ENCODE measurements at places on chromosomes 4 and X.

- no peak for DNase-seq
These were observed 106.4 kb downstream of the PHKA2 start for GRCh38 chrX:18877469-18877868.

- no peak for DNase-seq
These were observed 33.2 kb upstream of the MID1IP1 start for GRCh38 chrX:38768079-38768478.

GRCh38 chrX:33989936-33990335, 142.2 kb downstream of the FAM47A start:
- DNase-seq, result no peak

- DNase-seq, result no peak
These were observed 24.4 kb upstream of the ZFX start for GRCh38 chrX:24125028-24125612.

- DNase-seq, result no peak
These were observed 10.2 kb downstream of the HGFAC start for GRCh38 chr4:3451956-3452355.

GRCh38 chrX:56564164-56564885, 898 bp downstream of the UBQLN2 start:
- DNase-seq, result no peak

GRCh38 chr4:183099537-183100297, 660 bp downstream of the WWC2 start:
- no peak for DNase-seq

GRCh38 chr4:54484383-54484782, 173.4 kb upstream of the KIT start:
- DNase-seq, result no peak

DNA sequence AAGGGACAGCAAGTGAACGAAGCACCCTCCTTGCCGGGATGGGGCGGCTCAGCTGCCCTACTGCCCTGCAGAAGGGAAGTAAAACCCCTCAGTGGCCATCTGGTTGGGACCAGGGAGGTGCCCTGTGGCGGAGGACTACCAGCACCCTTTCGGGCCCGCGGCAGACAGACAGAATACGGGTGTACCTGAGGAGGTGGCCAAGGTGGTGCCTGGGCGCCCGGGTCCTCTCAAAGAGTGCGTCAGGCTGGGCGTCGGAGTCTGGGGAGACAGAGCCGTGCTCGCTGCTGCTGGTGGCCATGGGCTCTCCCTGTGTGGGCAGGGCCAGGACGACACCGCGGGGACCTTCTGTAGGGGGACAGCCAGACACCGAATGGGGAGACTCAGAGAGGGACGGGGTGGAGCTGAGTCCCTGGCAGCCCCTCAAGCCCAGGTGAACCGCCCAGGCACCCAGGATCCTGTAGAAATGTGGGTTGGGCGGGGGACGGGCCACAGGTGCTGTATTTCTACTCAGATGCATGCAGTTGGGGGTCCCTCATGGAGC, 29.7 kb downstream of the PDHA1 start:
- no peak for DNase-seq

DNA sequence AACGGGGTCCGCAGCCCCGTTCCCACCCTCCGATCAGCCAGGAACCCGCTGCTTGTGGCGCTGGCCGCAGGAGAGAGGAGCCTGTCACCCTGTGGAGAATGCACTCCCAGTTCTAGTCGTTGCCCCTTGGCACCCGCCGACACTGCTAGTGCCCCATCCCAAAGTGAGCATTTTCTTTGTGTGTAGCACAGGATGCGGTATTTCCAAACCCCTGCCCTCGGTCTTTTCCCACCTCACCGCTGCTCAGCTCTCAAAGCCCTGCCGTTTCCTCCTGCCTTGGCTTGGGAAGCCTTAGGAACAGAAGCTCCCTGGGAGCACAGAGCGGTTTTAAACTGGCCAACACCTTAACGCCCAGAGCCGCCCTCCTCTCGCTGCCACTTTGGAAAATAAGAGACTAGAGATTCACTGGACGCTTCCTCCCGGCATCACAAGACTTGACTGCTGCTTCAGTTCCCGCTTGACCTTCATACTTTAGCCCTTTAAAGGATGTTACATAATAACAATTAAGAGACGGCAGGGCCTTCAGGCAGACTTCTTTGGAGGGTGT, 772 bp downstream of the CYP4V2 start:
- no peak for DNase-seq

- no peak for DNase-seq
These were observed 103.1 kb upstream of the BMP3 start for GRCh38 chr4:80927420-80927819.

DNA sequence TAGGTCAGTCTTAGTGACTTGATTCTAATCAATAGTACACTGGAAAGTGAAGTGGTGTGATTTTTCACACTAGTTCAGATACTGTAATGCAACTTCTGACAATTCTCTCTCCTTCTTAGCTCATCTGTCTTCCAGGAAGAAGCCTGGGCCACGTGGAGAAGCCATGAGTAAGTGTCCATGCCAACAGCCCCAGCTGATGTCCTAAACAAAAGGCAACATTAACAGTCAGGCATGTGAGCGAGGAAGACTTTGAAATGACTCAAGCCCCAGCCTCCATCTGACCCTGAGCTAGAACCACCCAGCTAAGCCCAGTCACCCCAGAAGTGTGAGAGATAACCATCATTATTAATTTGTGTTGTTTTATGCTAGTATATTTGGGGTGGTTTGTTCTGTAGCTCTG, 115.7 kb upstream of the MAGEB16 start:
- DNase-seq, result no peak

GRCh38 chr4:15945516-15945915, 7.0 kb upstream of the FGFBP1 start:
- DNase-seq, result peak; percentile 13

DNA sequence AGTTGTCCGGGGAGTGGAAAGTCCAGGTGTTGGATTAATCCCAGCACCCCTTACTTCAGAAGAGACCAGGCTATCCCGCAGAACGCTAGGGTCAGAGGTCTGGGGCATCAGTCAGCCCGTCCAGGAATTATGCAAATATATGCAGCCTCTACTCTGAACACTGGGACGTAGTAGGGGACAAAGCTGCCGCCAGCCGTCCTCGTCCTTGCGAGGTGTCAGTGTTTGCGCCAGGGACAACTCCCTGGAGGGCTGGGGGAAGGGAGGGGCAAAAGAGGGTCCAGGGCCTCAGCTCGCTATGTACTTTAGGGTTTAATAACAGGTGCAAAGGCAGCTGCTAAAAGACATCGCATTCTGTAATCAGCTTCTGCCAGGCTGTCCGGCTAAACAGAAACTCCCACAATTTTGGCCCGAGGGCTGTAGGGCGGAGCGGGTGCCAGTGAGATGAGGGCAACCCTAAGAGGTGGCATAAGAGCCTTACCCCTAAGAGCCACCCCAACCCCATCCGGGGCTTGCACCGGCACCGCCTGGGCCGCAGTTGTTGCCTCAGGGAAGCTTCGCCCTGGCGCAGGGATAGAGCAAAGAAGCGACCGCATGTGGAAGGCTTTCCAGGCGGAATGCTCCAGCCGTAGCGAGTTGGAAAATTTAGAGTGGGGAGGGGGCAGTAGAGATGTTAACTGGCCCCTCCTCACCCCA, 8.4 kb downstream of the HAND2 start:
- DNase-seq, result no peak

DNA sequence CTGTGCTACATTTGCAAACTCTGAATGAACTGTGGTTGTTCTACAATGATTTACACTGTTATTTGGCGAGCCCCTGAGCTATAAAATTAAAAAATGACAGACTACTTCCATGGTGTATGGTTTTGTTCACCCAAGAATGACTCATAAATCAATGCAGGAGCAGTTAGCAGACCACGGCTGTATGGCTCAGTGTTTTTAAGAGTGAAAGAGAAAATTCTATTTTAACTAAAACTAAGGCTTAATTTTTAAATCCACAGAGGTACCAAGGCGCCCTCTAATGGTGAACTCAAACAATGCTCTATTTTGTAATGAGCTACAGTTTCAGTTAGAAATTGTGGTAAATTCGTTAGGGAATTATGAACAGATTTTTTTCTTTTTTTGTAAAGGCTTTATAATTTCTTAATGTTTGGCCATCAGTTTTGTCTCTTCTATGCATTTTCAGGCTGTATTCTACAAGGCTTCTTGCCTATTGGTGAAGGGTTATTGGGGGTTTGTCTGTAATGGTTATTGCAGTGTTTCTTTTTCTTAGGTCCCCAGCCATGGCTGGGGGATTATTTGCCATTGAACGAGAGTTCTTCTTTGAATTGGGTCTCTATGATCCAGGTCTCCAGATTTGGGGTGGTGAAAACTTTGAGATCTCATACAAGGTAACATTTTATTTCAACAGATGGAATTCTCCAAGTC, 32.5 kb downstream of the HMGB2 start:
- DNase-seq, result no peak

DNA sequence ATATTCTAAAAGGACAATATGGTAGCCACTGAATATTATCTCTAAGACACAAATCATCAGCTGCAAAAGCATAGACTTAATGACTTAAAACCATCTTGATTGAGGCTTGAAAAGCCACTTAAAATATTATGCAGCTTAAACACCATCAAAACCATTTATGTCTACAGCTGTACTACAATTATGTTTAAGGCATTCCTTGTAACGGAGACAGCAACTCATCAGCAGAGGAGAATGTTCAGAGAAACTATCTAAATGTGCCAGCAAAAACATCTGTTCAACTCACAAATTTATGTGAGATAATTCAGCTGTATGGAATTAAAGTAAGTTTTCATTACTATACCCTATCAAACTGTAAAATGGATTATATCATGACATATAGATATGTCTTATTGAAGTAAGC, 147.9 kb upstream of the CTSO start:
- no peak for DNase-seq

DNA sequence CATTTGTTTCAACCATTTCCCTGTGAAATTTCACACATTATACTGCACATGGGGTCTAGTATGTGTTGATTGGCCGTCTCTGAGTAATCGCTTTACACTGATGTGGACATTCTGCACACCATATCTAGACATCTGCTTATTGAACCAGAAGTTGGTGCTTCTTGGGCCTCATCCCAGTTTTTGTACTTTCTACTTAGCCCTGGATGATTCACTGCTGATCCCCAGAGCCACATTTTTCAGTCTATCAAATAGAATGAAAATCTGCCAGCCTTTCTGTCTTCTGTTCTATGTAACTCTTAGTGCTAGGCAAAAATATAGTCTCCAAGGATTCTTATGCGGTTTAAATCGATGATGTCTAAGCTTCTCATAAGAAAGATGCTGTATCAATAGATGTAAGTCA, 40.5 kb upstream of the RELL1 start:
- no peak for DNase-seq

DNA sequence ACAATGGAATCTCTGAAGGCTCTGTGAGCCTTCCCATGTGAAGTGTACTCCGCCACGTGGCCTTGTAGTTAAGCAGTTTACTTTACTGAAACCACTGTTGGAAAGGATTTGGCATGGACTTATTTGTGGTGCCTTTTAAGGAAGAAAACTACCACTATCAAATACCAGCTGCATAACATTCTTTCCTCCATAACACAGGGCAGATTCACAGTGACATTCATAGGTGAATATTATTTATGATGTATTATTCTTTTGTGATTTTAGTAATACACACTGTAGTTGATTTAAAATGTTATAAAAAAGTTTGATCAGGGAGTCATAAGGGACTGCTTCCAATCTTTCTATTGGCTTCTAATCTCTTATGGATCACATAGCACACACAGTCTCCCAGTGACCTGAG, 192.5 kb upstream of the AGTR2 start:
- DNase-seq, result no peak

DNA sequence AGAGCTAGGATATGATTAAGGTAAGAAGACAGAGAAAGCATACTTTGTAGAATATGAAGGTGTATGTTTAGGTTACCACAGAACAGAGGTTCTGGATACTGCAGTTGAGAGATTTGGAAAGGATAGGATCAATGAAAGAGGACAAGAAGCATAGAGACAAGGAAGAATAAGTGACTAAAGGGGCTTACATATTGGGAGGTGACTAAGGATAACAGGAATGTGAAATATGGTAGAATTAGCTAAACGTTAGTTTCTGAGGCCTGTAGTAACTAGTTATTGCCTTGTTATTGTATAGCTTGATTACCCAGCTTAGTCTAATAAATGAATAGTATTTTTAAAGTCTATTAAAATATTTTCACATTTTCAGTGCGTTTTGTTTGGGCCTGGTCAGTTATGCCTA, 38.2 kb downstream of the CENPI start:
- DNase-seq, result no peak

GRCh38 chr4:118018381-118019145, 15.7 kb upstream of the NDST3 start:
- no peak for DNase-seq

- no peak for DNase-seq
These were observed 251.6 kb downstream of the USP46 start for GRCh38 chr4:52407545-52407944.

DNA sequence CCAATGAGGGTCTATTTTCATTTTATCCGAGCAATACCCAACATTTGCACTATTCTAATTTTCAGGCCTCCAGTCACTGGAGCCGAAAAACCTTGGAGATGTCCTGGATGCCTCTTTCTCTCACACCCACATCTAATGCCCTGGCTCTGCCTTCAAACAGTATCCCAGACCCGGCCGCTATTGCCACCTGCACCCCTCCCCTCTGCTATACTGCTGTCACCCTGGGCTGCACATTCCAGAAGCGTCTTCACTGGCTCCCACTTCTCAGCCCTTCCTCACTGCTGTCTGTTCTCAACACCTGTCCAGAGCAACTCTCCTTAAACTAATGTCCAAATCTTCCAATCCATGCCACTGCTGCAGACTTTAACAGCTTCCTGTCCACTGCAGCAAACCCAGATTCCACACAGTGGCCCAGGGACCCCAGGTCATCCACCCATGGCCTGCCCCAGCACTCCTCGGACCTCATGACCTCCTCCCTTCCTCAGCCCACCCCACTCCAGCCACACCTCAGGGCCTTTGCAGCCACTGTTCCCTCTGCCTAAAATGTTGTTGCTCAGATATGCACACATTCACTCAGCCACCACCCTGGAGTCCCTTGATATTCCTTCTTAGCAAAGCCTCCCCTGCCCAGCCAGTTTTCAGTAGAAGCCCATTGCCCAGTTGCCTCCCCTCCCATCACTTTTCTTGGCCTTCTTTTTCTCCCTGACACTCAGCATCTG, 30.5 kb upstream of the PPP2R2C start:
- DNase-seq, result no peak

GRCh38 chrX:106415276-106415895, 196.4 kb upstream of the RADX start:
- no peak for DNase-seq

- DNase-seq, result no peak
These were observed 335.7 kb downstream of the FSTL5 start for GRCh38 chr4:161828061-161828460.

GRCh38 chr4:1793940-1794808, 1.1 kb downstream of the FGFR3 start:
- DNase-seq, result no peak

GRCh38 chr4:52273885-52274284, 222.8 kb downstream of the SPATA18 start:
- no peak for DNase-seq

DNA sequence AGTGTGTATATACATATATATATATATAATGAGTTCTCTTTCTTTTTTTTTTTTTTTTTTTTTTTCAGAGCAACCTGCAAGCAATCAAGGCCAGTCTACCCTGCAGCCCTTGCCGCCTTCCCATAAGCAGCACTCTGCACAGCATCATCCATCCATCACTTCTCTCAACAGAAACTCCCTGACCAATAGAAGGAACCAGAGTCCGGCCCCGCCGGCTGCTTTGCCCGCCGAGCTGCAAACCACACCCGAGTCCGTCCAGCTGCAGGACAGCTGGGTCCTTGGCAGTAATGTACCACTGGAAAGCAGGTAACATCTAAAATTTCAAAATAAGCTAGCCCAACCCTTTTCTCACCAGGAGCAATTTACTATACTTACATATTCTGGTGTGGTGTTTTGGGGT, 316.3 kb downstream of the DCTD start:
- DNase-seq, result no peak

GRCh38 chr4:183807420-183808096, 97.5 kb upstream of the STOX2 start:
- no peak for DNase-seq

Measured in SIG-M5 (cell line).